ENCODE measurements at places on chromosomes 1 and 21.

DNA sequence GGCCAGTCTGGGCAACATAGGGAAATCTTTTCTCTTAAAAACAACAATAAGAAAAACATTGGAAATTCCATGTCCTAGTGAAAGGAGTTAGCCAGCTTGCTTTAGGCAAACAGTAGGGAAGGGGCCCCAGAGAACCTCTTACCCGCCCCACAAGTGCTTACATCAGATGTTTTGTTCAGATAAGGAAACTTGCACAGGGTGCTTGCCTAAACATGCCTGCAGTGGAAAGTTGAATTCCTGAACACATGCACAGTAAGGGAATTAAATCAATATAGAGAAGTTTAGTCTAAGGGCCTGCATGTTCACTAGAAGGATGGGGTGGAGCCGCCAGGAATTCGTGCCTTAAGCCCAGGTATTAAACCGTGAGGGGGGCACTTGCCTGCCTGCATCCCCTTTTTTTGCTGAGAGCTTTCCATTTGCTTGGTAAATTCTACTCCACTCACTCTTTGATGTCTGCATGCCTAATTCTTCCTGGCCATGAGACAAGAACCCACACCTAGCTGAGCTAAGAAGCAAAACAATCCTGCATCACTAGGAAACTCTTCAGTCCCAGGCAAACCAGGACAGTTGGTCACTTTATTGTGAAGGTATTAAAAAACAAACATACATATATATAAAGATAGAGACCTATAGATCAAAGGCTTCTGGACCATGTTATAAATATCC, 499.0 kb downstream of the SIPA1L2 start:
- no peak for DNase-seq

DNA sequence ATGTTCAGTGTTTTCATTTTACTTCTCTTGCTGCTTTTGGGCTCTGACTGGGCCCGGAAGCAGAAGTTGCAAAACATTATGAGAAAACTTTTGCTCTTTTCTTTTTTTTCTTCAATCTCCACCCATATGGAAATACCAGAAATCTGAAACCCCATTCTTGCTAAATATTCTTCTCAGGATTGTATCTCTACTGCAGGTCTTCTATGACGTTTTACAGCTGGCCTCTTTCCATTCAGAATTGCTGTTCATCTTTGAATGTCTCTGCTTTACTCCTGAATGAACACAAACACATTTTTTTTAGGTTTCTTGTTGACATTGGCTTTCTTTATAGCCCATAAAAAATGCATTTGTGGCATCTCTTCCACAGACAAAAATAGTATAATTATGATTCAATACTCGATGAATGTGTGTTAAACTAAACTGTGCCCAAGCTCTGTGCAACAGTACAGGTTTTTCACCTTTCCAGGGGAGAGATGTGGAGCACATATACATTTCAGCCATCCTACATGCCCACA, 18.8 kb downstream of the PTPRC start:
- DNase-seq: no peak

GRCh38 chr1:85596947-85597346, 16.4 kb downstream of the CCN1 start:
- no peak for DNase-seq

DNA sequence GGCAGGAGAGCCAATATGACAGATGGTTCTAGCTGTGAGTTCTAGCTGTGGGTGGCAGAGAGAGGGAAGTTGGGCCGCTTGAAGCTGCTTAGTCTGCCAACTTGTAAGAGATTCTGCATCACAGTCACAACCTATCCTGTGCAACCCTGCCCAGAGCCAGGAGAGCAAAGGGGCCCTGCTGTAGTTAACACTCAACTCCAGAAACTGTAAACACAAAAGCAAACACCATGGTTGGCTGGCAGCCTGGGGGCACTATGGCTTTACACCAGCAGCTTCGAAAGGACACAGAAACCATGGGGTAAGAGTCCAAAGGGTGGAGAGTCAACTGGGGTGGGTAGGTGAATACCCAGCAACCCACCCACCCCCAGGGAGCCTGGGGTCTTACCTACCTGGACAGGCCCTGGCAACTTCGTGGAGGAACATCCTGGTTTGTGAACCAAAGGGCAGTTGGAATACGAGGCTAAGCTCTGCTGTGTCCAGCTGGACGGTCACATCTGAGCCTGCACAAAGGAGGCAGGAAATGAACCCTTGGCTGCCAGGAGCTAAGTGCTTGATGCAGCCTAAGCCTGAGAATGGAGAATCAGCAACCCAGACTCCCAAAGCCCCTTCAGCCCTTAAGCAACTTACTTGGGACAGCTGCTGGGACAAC, 6.4 kb downstream of the INPP5B start:
- no peak for DNase-seq

DNA sequence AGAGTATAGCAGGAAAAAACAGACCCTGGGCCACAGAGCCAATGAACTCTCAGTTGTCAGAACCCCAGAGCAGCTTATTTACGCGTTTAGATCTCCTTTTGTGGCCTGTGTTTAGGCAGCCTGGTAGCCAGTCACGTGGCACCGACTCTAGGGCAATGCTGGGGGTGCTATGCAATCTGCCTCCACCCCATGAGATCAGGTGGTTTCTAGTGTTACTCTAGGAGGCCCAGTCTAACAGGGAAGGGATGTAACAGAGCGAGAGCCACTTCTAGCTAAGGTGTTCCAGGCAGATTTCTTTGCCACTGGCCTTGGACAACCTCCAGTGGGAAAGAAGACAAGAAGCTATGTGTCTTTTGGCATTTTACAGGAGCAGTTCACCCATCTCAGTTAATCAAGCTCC, 12.0 kb upstream of the A3GALT2 start:
- no peak for DNase-seq

DNA sequence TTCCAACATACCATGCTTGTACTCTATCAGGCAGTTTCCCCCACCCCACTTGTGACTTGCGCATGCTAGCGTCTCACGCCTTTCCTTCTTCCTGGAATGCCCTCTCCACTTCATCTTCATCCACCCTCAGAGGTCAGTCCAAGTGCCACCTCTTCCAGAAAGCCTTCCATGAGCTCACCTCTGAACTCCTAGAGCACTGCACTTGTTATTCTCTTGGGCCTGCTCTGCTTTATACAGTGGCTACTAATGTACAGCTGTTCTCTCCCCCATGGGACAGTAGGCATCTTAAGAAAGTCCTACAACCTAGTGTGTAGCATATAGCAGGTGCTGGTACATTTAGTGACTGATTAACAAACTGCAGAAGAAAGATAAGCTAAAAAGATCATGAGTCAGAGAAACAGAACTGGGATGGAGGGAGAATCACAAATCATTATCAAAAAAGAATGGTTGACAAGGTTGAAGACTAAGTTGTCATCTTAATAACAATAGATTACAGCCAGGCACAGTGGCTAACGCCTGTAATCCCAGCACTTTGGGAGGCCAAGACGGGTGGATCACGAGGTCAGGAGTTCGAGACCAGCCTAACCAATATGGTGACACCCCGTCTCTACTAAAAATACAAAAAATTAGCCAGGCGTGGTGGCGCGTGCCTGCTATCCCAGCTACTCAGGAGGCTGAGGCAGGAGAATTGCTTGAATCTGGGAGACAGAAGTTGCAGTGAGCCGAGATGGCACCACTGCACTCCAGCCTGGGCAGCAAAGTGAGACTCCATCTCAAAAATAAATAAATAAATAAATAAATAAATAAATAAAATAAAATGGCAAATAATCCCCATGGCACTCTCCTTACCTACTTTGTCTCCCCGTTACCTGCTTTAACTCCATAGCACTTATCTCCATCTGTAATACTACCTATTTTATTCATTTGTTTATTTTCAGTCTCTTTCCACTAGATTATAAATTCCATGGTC, 16.3 kb upstream of the TSPAN1 start:
- no peak for DNase-seq

- no peak for DNase-seq
Observed at GRCh38 chr1:178232949-178233348, 139.0 kb downstream of the RASAL2 start.

- no peak for DNase-seq
Observed at GRCh38 chr1:2148691-2149090, 45.9 kb downstream of the FAAP20 start.

DNA sequence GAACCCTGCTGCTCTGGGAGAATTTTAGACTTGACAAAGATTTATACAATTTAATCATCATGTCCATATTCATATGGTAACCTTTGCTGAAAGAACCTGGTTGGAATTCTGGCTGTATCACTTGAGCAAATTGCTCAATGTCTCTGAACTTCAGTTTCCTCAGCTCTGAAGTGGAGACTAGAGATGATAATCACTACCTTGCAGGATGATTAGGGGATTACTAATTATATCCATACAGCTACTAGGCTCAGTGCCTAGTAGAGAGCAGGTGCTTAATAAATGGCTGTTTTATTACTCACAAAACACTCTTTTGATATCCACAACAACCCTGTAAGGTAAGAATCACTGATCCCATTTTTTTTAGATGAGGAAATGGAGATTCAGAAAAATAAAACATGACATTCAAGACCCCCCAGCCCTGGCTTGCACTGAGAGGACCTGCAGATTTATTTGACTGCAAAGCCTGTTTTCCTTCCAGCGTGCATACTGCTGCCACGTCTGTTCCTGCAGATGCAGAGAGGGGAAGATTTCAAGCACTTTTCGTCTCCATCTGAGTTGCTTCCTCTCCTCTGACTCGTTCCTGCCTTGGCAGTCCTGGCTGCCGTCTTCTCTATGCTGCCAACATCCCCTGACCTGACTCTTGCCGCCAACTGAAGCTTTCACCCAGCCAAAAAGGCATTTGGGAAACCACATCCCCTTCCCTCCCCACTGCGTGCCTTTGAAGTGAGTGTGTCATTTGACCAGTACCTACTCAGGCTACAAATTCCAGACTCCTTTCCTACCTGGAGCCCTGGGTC, 203.0 kb downstream of the PLPP3 start:
- DNase-seq: no peak

DNA sequence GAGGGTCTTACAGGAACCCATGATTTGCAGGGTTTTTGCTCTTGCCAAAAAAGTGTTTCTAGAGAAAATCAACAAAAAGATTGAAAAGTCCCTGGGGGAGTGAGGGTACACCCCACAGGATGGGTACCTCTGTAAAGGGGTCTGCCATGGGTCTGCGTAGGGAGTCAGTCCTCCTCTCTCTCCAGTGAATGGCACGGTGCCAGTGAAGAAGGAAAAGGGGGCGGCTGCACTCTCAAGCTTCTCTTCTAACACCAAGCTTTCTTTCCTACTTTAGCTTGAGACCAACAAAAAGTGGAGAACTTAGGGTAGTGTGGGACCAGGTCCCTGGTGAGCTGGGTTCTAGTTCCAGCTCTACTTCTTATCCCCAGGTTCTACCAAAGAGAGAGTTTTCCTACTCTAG, 87.4 kb downstream of the GLUL start:
- no peak for DNase-seq

DNA sequence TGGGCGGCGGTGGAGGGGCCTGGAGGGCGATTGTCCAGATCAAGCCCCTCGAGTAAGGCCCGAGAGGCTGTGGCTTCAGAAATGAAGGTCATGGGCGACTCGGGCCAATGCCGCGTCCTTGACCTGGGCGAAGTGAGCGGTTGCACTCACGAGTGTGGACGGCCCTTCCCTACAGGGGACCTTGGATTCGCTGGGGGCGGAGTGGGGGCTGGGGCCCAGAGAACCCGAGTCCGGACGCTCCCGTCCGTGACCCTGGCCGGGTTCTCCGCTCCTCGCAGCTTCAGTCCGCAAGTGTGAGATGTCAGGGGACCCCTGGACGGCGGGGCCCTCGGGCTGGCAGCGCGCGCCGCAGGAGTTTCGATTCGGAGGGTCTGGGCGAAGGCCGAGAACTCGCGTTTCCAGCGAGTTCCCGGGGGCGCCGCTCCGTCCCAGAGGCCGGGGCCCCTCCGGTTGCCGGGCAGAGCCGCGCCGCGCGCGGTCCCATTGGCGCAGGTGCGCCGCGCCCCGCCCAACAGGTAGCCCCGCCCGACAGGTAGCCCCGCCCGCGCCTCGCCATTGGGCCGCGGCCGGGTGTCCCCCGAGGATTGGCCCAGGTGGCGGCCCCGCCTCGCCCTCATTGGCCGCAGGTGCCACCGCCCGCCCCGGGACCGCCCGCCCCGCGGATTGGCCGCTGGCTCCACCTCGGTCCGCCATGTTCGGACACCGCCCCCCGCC, at the start of gene PRKCZ:
PRKCZ (plus strand) TSS at position 694 of the 714 bp plus-strand sequence. CDS start 220 bp downstream, outside the sequence.
- DNase-seq: peak; percentile 71

DNA sequence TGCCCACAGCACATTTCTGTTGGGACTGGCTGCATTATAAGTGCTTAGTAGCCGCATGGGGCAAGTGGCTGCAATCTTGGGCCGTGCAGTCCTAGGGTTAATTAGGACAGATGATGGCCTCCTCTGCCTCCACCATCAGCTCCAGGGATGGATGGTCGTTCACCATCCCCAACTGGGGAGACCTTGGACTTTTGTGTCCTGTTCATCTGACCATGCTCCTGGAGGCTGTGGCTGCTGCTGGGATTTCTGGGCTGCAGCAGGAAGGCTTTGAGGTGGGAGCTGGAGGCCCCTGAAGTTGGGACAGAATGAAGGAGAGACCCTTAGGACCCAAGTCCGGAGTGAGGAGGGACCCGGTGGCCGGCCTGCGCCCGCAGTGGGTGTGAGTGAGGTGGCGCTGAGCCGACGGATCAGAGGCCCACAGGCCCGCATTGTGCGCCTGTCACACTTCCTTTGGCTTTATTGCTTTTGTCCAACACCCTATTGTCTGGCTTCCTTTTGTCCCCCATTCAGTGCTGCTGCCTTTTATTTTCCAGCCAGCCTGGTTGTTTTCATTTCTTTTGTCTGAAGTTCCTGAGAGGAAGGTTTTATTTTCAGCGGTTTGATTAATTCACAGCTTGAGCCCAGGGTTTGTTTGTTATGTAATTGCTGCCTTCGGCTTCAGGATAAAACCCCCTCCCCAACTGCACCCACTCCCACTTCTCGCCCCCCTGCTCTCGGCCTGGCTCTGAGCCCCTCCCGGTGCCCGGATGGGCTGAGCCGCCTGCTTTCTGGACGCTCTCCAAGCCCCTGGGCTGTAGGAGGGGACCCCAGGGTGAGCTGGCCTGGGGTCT, 35.6 kb downstream of the SOX13 start:
- DNase-seq: no peak

GRCh38 chr1:114671011-114671938, 1.4 kb upstream of the DENND2C start:
- no peak for DNase-seq

DNA sequence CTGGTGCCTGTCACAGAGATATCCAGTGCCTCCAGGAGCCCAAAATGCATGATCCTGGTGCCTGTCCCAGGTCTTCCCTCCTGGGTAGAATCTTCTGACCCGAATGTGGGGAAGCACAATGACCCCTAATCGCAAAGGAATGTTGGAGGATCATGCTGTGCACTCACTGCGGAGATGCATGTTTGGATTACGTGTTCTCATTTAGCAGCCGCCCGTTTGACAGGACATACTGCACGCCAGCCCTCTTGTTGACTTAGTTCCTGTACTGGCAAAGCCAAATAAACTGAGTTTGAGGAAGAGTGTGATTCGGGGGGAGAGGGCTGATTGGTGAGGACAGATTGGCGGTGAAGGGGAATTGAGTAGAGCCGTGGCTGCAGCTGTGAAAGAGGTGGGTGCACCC, 85.9 kb upstream of the SIM2 start:
- no peak for DNase-seq

- DNase-seq: no peak
Observed at GRCh38 chr1:160376525-160377131, 9.8 kb downstream of the NHLH1 start.

DNA sequence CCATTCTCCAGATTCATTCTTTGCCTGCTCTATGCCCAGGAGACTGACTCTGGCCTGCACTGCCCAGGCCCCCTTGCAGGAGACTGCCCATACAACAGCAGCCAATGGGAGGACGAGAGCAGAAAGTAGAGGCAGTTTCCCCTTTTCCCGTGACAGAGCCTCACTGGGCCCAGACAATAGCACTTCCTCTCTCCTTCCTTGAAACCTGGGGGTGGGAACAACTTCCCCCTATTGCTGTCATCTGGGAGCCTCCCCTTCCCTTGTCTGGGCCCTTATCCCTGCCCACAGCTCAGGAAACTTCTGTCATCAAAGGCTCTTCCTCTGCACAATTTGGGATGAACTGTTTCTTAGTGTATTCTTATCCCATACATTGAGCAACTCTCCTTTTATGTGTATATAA, 60.8 kb upstream of the KCNJ15 start:
- no peak for DNase-seq
